ENCODE measurements at places on chromosomes 16 and 17.

DNA sequence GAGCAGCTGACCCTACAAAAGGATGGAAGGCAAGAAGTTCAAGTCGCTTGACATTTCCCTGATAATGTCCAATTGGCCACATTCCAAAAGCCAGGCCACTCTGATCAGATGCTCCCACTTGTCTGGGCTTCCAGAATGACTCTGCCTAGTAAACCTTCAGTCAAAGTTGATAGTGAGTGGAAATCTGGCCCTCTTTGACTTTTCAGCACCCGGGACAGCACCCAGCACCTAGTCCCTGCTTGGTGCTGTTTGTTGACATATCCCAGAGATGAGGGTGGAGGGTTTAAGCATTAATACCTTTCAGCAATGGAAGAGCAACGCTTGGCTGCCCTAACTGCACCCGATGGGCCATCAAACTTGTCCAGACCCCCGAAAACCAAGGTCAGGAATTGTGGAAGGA is 131.3 kb downstream of the AIPL1 start:
- no peak for DNase-seq

GRCh38 chr16:81520560-81521135 is 76.0 kb downstream of the CMIP start:
- DNase-seq, result no peak

GRCh38 chr17:81470270-81470943 is 42.2 kb downstream of the ACTG1 start:
- no peak for DNase-seq

GRCh38 chr17:72764632-72765041 is 327.9 kb downstream of the SLC39A11 start:
- DNase-seq, result no peak

- DNase-seq, result no peak
These were observed 176.0 kb downstream of the WWOX start for GRCh38 chr16:78275420-78275819.

GRCh38 chr16:23362460-23363317 is 60.6 kb downstream of the SCNN1B start:
- no peak for DNase-seq

GRCh38 chr16:27431773-27432532 is 30.0 kb downstream of the IL21R start:
- DNase-seq, result no peak

DNA sequence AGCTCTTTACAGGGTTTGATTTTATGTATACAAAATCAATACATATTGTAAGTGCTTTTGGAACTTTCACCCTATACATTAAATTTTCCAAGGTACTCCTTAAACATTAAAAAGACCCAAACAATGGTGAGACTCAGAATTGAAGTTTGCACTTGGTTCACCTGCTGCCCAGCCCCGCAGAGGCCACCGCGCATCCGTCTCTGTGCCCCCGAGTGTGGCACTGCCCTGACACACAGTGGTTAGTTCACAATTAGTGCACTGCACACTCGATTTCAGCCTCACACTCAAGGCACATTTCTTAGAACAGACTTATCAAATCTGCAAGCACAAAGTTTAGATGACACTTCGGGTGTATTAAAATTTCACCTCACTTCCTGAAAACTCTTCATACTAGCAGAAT is 38.3 kb downstream of the USP7 start:
- DNase-seq, result no peak

GRCh38 chr16:3458278-3458851 is 14.9 kb downstream of the NAA60 start:
- DNase-seq, result no peak

- DNase-seq, result no peak
These were observed 150.3 kb upstream of the C17orf78 start for GRCh38 chr17:37225465-37225864.

GRCh38 chr17:4796552-4796920 is 572 bp downstream of the PSMB6 start:
- DNase-seq, result no peak

DNA sequence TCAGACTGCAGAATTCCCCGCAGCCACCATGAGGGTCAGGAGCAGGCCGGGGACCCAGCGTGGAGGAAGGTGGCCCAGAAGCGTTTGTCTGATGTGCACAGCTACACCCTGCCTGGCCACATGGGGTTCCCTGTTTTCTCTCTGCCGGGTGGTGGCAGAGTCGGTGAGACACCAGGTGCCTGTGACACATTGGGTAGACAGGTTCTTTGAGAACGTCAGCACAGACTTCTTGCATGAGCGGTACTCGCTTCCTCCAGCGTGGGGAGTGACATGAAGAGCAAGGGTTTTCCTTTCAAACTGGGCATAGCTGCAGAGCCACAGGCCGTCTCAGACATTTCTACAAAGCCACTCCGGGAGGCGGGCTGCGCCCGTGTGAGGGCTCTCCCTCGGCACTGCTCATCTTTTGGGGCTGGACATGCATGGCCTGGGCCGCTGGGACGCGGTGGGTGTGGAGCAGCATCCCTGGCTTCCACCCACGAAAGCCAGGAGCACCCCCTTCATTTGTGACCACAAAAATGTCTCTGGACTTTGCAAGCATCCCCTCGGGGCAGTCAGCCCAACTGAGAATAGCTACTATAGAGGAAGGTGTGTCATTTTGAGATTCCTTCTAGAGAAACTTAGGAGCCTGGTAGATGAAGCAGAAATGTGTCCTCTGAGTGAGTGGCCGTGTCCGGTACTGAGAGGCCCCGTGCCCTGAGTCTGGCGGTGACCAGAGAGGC is 26.0 kb downstream of the NME3 start:
- no peak for DNase-seq

DNA sequence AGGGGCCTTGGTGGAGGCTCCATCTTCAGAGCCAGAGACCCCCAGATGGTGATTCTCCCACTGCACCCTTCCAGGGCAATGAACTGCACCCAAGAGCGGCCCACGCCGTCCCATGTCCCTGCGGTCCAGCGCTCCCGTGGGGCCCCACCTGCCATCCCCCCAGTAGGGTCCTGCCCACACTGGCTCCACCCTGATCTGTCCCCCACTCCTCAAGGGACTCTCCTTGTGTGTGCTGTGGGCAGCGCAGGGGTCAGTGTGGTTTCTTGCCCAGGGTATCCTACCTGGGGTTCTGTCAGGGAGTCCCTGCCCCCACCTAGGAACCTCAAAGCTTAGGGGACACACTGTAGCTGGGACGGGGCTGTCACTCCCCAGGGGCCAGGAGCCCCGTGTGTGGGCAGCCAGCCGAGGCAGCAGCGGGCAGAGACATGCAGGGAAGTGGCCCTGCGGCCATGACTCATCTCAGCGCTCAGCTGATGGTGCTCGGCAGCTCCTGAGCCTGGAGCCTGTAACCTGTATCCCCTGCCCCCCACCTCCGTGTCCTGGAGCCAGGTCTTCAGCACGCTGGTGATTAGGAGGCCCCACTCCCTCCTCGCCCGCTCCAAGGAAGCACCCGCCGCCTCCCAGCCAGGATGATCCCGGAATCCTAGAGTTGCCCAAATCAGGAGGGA is 35.7 kb upstream of the SSTR5 start:
- no peak for DNase-seq

- DNase-seq, result no peak
These were observed 12.9 kb upstream of the TEKT3 start for GRCh38 chr17:15354256-15354655.

GRCh38 chr16:66751303-66751991 is at the start of gene DYNC1LI2:
Gene DYNC1LI2, minus strand, starts transcription at chr16:66751609. Its CDS starts 18 bp downstream, at chr16:66751591.
- DNase-seq, result no peak

GRCh38 chr17:81865733-81866439 is 5.3 kb downstream of the ARHGDIA start:
- no peak for DNase-seq

- DNase-seq, result no peak
These were observed 17.1 kb downstream of the TSPOAP1 start for GRCh38 chr17:58311429-58311894.

GRCh38 chr16:47504599-47504998 is 43.5 kb downstream of the PHKB start:
- no peak for DNase-seq

DNA sequence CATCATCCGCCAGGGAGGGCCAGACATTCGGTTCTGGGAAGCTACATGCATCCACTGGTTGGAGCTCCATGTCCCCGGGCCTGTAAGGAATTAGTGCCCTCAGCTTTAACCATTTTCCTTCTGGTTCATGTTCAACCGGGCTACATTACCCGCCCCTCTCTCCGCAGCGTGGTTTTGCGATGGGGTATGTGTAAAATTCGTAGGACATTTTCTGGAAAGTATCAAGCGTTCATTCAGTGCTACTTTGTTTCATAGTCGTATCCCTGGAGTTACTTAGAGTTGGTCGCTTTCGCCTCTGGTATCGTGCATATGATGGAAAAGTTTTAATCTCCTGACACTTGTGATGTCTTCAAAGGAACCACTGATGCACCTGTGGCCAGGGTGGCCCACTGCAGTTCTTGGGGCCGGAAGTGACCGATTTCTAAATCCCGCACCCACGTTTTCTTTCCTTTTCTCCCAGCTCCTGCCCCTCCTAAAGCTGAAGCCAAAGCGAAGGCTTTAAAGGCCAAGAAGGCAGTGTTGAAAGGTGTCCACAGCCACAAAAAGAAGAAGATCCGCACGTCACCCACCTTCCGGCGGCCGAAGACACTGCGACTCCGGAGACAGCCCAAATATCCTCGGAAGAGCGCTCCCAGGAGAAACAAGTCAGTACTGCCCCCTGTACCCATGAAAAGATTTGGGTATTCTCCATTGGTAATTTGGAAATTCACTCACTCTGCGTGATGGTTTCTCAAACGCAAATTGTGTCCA is 637 bp downstream of the RPL23A start:
- DNase-seq, result no peak

DNA sequence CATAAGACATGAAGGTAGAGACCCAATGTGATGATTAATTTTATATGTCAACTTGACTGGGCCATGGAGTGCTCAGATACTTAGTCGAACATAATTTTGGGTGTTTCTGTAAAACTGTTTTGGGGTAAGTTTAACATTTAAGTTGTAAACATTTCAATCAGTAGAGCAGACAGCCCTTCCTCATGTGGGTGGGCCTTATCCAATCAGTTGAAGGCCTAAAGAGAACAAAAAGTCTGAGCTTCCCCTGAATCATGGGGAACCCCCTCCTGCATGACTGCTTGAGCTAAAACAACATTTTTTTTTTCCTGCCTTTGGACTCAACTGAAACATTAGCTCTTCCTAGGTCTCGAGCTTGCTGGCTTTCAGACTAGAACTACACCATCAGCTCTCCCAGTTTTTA is 327.3 kb upstream of the SOX9 start:
- DNase-seq, result no peak

- no peak for DNase-seq
These were observed 435.3 kb upstream of the ZFHX3 start for GRCh38 chr16:73483076-73483791.

GRCh38 chr17:50533720-50534148 is 1.2 kb downstream of the EPN3 start:
- no peak for DNase-seq

- no peak for DNase-seq
These were observed 47.5 kb downstream of the FOXL1 start for GRCh38 chr16:86625821-86626220.

GRCh38 chr17:39650121-39650579 is 13.2 kb downstream of the STARD3 start:
- DNase-seq, result no peak

GRCh38 chr17:48127371-48128051 is 19.9 kb downstream of the SNX11 start:
- DNase-seq, result no peak

GRCh38 chr16:87303431-87303930 is 13.7 kb downstream of the C16orf95 start:
- no peak for DNase-seq

- DNase-seq, result no peak
These were observed 443.2 kb downstream of the XYLT1 start for GRCh38 chr16:17027488-17028129.

DNA sequence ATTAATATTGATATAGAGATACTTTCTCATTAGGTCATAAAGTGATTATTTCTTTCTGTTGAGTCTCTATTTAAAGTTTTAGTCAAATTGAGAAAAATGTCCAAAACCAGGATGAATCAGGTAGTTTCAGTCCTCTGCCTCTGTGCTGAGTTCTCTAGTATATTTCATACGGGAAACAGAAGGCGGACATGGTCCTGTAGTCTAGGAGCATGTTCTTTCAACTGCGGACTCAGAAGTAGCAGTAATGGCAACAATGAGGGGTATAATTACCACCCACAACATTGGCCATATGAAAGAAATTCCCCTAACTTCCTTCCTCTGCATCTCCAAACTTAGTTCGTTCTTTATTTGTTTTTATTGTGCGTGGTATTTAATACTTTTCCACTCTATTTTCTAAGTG is 50.1 kb downstream of the TBX4 start:
- DNase-seq, result no peak

DNA sequence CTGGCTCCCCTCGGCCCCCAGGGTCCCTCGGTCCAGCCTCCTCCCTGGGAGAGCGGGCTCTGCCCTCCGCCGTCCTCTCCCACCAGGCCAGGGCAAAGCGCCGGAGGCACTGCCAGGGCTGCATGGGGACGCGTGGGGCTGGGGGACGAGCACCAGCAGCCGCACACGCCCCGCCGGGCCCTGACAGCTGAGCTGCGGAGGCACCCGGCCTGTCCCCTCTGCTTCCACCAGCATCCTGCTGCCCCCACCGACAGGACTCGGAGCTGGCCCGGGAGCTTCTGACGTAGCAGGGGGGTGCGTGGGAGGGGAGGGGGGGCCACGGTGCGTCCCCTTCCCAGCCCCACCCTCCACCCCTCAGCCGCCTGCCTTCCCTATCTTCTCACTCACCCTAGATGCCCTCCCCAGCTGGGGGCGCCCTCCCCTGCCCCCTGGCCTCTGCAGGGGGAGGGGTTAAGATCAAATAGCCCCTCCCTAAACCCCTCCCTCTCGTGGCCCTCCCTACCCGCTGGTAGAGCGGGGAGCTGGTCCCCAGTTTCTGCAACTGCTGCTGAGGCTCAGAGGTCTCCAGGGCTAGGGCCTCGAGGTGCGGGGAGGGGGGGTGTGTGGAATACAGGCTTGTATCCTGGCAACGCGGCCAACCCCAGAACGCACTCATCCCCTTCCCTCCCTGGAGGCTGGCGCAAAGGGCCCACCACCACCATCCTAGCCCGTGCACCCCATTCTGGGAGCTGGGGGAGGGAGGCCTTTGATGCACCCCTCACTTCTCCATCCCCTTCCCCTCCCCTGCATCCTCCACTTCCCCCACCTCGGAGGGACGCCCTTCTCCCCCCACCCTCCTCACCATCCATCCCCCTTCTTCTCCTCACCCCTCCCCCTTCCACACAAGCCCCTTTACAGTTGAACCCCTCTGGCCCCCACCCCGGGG is 1.0 kb downstream of the SRCIN1 start:
- no peak for DNase-seq

DNA sequence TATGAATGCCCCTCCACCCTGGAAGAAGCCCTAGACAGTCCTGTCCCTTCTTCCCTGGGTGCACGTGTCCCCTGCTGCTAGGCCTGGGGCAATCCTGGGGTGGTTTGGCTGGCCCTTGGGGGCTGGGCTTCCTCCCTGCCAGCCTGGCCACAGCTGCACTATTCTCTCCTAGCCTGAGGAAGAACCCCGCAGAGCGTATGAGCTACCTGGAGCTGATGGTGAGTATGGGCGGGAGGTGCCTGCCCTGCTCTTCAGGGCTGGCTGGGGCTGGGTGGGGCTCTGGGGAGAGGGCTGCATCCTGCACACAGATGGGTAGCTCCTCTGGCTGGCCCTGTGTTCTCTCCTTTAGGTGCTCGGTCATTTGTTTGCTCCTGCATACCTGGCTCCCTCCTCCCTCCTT is 28.8 kb downstream of the MAP2K3 start:
- DNase-seq, result no peak

GRCh38 chr17:29149431-29150064 is 30.6 kb downstream of the MYO18A start:
- no peak for DNase-seq
